IPS DF 19.7 (cell line): ENCODE measurements at places on chromosomes 7 and 10.

- no peak for DNase-seq
These were observed 6.2 kb downstream of the CALML3 start for GRCh38 chr10:5530846-5531557.

DNA sequence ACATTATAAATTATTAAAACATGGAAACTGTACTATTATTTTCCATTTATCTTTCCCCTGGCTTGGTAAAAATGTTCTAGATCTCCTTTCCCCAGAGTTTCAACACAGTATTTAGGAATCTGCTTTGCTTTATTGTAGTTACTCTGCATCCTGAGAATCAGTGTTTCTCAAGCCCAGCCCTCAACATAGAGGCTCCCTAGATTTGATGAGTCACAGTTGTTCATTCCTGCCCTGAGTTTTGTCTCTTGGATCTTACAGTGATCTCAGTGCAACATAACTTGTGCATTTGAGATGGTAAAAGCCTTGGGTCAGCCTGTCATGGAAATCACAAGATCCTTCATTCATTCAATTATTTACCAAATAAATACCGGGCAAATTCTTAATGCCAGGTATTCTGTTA is 63.0 kb downstream of the VAX1 start:
- DNase-seq: no peak

GRCh38 chr10:132099389-132100090 is 33.8 kb downstream of the JAKMIP3 start:
- no peak for DNase-seq

DNA sequence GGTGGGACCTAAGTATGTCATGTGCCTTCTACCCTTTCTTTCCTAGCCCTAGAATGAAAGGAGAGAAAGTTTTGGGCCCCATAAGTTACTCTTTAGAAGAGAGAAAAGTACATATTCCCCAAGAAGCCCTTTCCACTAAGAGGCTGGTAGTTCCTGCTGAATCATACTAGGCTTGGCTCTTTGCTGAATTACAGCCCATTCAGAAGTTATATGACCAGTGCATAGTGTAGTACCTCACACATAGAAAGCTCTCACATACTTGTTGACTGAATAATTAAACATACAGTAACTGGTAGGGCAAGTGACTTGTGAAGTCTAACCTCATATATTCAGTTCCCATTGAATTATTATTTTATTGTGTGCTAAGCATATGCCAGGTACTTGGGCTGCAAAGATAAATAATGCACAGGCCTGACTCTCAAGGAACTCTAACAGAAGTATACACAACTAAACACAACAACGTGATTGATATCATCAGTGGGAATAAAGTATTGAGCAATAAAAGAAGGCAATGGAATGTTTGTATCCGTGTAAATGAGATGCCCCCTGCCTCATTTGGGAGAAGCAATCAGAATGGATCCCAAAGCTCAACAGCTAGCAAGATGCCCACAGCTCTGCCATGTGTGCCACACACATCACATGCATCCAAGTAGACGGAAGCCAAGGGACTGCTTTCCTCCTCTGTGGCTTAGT is 38.9 kb upstream of the UBN2 start:
- DNase-seq: no peak

DNA sequence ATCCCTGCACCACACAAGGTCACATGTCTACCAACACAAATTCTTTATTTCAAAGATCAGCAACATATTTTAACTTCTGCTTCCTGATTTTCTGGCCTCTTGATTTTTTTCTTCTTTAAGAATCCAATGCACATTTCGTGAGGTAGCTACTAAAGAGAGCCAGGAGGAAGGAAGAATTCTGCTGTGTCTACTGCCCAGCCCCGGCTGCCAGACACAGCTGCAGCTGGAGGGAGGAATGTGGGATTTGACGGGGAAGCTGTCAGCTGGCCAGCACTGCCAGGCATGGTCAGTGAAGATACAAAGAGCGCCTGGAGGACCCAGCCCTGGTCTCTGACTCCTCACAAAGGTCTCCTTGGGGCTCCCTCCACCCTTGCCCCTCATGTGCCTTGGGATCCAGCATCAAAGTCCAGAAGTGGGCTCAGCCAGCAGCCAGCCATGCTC is 6.9 kb upstream of the AOC1 start:
- no peak for DNase-seq

DNA sequence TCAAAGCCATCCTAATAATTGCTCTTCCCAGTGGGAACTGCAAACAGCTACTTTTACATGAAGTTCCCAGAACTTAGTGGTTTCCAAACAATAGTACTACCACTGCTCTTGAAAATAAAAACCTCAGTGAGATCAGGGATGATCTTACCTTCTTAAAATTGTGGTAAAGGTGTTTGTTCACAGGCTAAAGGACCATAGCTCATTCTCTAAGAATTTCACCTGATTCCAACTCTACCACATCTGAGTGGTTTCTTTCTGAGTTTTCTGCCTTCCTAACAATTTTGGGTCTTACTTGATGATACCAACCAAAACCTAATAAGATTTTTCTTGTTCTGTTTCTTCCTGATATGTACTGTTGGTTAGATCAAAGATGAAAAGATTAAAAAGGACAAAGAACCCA is 45.6 kb upstream of the AGBL3 start:
- DNase-seq: no peak

- DNase-seq: no peak
These were observed 46.5 kb downstream of the DLD start for GRCh38 chr7:107937531-107937930.

GRCh38 chr10:113985297-113985844 is 58.3 kb upstream of the ADRB1 start:
- DNase-seq: no peak

DNA sequence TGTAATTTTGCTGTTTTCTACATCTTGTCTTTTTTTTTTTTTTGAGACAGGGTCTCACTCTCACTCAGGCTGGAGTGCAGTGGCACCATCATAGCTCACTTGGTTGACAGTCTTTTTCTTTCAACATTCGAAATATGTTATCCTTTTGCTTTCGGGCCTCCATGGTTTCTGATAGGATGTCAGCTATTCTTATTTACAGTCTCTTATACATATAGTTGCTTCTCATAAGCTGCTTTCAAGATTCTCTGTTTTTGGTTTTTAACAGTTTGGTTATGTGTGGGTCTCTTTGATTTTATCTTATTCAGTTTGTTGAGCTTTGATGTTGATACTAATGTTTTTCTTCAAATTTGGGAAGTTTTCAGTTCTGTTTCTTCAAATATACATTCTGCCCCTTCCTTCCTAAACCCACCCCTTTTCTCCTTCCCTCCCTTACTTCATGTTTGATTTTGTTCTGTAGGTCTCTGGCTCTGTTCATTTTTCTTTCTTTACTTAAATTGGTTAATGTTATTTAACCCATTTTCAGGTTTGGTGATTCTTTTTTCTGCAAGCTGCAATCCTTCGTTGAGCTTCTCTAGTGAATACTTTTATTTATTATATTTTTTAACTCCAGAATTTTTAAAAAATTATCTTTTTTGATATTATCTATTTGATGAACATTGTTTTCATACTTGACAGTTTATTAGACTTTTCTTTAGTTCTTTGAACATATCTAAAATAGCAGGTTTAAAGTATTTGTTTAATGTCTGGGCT is 19.3 kb downstream of the SEPTIN7 start:
- DNase-seq: no peak

DNA sequence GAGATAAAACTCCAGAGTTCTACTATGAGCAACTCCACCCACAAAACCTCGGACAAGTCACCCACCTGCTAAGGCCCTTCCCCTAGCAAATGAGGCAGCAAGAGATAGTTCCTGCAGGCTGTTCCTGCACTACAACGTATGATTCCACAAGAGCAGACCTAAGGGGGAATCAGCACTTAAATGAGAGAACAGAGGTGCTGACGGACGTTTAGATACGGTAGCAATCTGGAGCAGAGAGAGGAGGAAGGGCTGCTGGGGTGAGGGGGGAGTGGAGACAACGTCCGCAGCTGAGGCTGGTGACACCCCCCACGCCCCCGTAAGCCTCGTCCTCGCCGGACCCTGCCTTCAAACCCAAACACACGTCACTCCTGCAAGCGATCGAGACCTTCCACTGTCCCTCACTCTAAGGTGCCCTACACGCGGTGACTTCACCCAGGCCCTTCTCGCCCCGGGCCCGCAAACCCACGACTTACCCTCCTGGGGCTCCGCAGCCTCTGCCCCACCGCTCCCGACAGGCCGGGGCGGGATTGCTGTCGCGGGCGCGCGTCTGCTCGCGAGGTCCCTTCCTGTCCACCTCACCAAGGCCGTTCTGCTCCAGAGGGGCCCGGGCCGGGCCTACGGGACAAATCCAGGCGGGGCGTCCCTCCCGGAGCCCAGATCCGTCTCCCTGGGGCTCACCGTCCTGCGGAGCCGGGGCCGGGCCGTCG is 635 bp downstream of the ZNF12 start:
- no peak for DNase-seq

GRCh38 chr10:63374991-63375390 is 90.8 kb downstream of the JMJD1C start:
- no peak for DNase-seq

- DNase-seq: no peak
These were observed 841.5 kb downstream of the ANKRD7 start for GRCh38 chr7:119065966-119066365.

GRCh38 chr7:82481499-82482097 is 38.0 kb upstream of the CACNA2D1 start:
- DNase-seq: no peak

DNA sequence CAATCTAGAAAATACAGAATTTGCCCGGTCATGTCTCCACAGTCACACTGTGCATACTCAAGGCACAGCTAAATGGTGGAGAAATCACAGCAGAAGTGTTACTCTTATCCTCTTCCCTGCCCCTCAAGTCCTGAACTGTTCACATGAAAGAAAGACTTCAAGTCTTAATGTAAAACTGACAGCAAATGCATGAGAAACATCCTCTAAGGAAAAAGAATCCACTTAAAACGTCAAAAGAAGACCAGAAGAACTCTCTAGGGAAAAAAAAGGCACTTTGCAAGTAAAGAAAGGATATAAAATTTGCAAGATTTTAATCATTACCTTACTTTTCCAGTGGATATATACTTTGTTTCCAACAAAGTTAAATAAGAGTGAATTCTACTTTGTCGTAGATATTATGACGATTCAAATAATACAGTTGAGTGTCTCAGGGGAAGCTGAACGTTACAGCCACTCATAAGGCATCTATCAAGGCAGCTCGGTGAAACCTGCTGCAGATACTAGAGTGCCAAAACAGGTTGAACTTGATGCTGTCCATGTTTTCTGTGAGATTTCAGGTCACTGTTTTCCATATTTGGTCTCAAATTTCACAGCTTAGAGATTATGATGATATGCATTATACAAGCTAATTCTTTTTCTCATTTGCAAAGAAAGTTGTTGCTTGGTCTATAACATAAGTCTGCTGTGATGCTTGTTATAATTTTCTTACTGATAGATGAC is 155.0 kb downstream of the CTTNBP2 start:
- DNase-seq: no peak

- no peak for DNase-seq
These were observed 391.2 kb downstream of the ANKRD7 start for GRCh38 chr7:118615681-118616080.

DNA sequence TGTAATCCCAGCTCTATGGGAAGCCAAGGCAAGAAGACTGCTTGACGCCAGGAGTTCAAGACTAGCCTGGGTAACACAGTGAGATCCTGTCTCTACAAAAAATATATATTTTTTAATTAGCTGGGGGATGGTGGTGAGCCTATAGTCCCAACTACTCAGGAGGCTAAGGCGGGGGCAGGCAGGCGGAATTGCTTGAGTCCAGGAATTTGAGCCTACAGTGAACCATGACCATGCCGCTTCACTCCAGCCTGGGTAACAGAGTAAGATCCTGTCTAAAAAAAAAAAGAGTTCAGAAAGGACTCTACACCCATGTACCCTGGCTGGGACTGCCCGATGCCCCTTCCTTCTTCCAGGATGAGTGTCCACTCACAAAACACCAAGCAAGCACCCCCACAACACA is 648.7 kb downstream of the PARD3 start:
- DNase-seq: no peak

GRCh38 chr10:3782146-3782450 is 2.9 kb downstream of the KLF6 start:
- no peak for DNase-seq

- DNase-seq: no peak
These were observed 22.7 kb downstream of the HKDC1 start for GRCh38 chr10:69242852-69243212.
